ENCODE measurements at places on chromosomes 12 and 14.
A peak's percentile ranks its signal among the peaks of the same experiment; 100 is the strongest.

DNA sequence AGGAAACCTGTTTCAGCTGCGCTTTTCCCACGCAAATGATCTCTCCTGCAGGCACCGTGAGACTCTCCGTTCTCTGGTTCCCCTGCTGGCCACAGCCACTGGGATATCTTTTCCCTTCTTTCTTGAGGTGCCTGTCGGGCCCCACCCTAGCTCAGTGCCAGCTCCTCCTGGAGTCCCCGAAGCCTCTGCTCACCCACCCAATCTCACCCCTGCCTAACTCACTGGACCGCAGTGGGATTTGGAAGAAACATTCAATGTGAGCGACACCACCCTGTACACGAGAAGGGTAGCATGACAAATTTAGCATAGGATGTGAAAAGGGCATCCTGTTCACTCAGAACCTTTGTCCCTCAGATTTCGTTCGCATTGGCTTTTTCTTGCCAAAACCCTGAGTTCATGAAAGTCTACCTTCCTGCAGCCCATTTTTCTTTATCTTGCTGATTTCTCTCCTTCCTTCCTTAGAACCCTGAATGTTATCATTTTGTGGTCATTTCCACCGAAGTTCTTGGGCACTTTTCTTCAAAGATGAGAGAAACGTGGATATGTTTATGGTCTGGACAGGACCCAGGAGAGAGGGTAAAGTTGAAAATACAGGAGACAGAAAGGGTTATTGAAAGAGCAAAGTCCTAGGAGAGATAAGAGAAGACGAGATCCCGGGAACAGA is 63.6 kb upstream of the ELK3 start:
- no peak for DNase-seq

- DNase-seq: no peak
Measured at GRCh38 chr12:119857041-119857591, 20.0 kb downstream of the CIT start.

GRCh38 chr12:132174839-132175490 is 30.7 kb downstream of the NOC4L start:
- DNase-seq: no peak

- DNase-seq: no peak
Measured at GRCh38 chr12:19783547-19784444, 344.5 kb downstream of the AEBP2 start.

DNA sequence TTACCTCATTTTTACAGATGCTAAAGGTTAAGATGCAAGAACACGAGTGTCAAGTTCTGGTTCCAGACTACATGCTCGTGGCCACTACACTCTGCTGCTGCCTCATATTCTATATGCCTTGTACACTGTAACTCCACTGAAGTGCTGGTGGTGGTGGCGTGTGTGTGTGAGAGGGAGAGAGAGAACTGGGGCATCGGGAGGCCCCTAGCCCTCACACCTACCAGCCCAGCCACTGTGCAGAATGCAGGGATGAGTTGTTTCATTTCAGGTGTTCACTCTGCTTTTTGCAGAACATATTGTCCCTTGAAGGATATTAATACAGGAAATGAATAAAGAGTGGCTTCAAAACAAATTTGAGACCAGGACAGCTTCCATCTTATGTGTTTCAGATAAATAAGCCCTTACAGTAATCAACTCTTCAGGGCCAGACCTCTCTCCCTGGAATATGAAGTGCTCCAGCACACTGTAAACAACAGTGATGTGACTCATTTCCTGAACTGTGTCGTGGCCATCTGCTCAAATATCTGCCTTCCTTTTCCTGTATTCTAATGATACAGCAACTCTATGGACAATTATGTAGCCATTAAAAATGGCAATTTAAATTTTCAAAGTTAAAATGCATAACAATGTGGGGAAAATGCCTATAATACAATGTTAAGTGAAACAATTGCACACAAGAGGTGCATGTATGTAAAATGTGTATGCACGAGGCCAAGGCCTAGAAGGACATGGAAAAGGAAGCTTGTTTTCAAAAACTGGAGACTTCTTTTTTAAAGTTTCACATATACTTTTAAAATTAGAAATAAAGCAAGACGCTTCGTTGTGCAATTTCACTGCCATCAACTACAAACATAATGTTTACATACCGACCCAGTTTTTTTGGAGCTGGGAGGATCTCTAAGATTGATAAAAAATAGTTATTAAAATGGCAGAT is 215.4 kb downstream of the PELI2 start:
- DNase-seq: no peak

- DNase-seq: peak; percentile 52
Measured at GRCh38 chr12:101857043-101857558, 20.3 kb upstream of the DRAM1 start.

DNA sequence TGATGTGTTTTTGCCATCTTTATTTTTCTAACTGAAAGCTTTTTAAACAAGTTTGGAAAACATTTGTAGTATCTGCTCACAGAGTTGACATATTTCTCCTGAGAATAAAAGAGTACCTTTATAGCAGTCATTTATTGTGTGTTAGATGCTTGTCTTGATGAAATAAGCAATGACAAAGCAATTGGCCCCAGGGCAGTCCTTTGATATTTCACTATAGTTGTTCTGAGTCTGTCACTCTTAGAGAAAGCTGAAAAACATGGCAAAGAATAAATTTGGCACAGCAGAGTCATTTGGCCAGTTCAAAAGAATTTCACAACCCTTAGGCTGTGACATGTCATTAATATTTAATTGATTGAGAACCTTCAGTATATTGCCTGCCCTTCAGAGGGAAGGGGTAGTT is 166.2 kb downstream of the PTPRO start:
- no peak for DNase-seq

DNA sequence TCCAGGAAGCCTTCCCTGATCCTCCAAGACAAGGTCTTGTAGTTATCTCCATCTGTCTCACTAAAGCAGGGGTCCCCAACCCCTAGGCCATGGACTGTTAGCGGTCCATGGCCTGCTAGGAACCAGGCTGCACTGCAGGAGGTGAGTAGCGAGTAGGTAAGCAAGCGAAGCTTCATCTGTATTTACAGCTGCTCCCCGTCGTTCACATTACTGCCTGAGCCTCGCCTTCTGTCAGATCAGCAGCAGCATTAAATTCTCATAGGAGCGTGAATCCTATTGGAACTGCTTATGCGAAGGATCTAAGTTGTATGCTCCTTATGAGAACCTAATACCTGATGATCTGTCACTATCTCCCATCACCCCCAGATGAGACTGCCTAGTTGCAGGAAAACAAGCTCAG is 12.4 kb upstream of the NFYB start:
- no peak for DNase-seq

GRCh38 chr14:103140316-103141109 is 17.3 kb downstream of the TNFAIP2 start:
- peak; percentile 48 for DNase-seq

- DNase-seq: peak; percentile 78
Measured at GRCh38 chr14:22386924-22387775, 201.9 kb downstream of the DAD1 start.

DNA sequence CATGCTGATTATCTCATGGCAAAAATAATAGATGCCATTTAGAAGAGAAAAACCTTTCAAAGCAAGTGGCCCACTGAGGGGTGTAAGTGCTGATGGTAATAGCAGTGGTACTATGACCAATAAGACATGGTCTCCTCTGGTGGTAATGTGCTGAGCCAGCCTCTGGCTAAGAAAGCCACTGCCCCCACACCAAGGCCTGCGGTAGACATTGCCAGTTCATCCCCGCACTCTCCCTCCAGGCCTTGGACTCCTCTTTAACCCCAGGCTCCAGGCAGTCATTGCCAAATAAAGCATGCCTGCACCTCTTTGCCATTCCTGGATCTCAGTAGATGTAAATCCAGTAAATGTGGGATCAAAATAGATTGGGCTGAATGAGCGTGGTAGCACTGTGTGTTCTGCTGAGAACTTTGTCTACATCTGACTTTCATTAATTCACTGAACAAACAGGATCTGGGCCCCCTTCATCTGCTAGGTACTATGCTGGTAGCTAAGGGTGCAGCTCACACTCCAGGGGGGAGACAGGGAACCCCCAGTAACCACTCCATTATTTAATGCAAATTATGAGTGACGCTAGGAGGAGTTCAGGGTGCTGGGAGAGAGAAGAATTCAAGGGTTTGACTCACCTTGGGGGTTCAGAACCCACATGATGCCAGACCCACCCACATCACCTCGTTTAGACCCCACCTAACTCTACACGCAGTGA is 89.3 kb downstream of the BCL11B start:
- no peak for DNase-seq

DNA sequence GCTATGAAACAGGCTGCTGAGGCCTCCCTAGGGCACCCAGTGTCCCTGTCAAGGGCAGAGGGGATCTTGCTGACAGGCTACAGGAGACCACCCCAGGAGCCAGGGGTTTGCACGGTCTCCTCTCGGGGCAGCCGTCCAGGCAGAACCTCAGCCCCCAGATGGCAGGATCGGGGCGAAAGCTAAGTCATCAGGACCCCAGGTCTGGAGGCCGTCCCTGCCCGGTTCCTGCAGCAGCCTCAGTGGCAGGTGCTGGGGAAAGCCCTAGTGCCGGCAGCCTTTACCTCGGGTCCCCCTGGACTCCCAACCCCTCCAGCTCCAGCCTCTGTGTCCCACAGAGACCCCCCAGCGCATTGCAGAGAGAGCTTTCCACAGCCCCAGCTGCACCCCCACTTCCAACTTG is 103.8 kb upstream of the C14orf180 start:
- DNase-seq: no peak

GRCh38 chr14:94342334-94342934 is 19.3 kb upstream of the SERPINA6 start:
- DNase-seq: no peak

DNA sequence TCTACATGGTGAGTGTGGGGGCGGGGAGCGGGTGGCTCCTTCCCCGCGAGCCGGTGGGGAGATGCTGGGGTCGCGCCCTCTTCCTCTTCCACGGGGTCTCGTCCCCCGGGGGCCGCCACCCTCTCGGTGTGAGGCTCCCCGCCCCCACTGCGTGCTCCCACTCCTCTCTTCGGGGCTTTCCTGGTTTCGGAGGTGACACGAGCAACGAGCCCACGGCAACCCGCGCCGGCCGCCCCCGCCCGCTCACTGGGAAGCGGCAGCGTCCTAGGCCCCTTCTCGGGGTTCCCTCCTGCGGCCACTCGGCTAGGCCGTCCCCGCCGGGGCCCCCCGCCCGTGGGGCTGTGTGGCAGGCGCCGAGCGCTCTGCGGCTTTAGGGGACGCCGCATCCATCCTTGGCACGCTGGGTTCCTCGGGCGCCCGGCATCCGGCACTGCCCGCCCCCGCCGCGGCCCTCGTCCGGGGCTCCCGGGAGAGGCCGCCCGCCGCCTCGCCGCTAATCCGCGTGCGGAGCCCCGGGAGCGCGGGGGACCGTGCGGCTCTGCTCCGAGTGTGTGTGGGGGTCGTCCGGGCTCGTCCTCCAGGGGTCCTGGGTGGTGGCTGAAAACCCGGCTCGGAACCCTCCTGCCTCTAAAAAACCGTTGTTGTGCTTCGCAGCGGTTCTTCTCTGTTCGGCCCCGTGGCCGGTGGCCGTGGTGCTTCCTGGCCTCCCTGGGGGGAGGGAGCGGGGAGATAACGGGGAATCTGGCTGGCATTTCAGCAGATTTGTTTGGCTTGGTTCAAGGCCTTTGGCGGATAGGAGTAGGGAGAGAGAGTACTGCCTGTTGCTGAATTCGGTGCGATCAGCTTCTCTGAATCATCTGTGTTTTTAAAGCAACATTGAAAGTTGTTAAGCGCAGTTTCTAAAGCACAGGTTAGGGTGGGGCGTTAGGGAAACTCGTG is 1.0 kb downstream of the PCNX1 start:
- DNase-seq: no peak

GRCh38 chr12:11568762-11569478 is 80.6 kb upstream of the ETV6 start:
- peak; percentile 87 for DNase-seq

DNA sequence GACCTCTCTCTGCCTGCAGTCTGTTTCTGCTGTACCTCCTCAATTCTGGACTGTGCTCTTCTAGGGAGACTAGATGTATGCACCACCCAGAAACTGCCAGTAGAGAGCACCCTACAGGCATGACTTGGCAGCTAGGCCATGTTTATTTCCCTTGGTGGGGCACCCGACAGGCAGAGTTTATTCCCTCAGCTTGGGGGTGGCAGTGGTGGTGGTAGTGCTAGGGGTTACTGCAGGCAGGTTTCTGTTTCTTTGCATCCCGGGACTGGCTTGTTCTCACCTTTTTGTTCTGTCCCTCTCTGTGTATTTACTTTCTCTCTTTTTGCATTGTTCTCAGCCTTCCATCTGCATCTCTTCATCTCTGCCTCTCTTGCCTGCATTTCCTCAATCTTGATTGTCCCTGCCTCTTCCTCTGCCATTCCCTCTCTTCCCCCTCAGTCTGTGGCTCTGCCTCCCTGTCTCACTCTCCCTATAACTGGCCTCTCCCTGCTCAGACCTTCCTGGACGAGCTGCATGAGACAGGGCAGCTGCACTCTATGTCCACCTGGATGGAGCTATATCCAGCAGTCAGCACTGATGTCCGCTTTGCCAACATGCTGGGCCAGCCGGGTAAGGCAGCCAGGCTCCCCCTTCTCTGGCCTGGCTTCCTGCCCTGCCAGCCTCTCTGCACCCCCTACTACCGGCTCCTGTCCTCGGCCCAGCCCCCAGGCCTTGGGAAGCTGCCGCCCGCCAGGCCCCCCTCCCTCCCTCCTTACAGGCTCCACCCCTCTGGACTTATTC is 13.8 kb downstream of the PRPF40B start:
- DNase-seq: peak; percentile 31

DNA sequence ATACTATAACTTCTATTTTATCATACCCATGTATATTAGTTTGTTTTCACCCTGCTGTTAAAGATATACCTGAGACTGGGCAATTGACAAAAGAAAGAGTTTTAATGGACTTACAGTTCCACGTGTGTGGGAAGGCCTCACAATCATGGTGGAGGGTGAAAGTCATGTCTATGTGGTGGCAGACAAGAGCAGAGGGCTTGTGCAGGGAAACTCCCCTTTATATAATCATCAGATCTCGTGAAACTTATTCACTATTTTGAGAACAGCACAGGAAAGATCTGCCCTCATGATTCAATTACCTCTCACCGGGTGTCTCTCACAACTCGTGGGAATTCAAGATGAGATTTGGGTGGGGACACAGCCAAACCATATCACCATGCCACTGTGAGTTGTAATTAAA is 135.8 kb downstream of the SYNE2 start:
- no peak for DNase-seq

DNA sequence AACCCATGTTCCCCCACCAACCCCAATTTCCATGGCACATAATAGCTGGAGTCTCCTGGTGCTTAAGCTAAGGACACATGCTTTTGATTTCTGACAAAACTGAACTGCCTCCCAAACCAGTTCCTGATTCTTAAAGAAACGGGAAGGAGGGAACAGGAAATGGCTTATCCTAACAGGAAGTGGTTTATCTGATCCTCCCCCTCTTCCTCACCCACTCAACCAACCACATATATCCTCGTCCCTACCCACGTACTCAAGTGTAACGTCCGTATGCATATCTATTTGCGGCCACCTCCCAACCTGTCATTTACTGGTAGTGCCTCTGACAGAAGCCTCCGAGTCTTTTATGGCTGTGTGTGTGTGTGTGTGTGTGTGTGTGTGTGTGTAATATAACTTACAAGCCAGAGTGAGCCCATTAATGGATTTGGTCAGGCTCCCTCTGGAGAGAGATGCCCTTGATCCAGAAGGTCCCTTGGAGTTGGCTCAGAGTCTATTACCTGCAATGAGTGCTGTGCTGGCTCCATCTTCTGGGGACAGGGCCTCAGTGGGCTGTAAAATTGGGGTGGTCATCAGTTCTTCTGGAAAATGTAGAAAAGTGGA is 7.7 kb downstream of the DAZAP2 start:
- DNase-seq: no peak

Data from GM12864 (cell line).